Right cardiac atrium (tissue), 5 donors: ENCODE measurements at places on chromosomes 6 and 20. TPM values are rescaled to one million over a fixed set of nuclear protein-coding genes. Genes with fewer than 3 reads are reported as not detected.

- no peak for DNase-seq
These were observed 27.4 kb downstream of the TRPC4AP start for GRCh38 chr20:35065181-35065580.

GRCh38 chr20:1707588-1708449 lies 50.2 kb upstream of the SIRPG start:
- no peak for DNase-seq

DNA sequence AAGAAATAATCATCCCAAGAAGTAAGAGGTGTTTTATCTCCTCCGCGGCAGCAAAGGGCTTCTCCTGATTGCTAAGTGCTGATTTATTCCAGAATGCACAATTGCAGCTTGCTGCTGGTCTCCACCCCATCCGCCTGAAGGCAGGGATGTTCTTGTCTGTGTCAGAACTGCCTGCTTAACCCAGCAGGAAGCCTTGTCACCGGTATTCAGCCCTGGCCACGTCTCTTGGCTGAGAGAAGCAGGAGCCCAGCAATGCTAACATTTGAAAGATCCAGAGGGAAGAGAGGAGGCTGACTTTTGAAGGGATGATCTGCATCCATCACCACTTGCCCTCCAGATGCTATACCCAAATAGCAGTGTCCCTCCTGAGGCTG lies 4.2 kb downstream of the SCML4 start:
- no peak for DNase-seq

Gene FAM162B
- 2.0 TPM for total RNA-seq

Gene OR2J1
- total RNA-seq, result not detected

Gene TSBP1
- not detected for total RNA-seq

Gene LTA
- not detected for total RNA-seq

Gene ELOVL4
- 0.45 TPM for total RNA-seq

Gene CENPW
- 0.66 TPM for total RNA-seq
